ENCODE measurements at places on chromosomes 2 and 18. TPM values are rescaled to one million over a fixed set of nuclear protein-coding genes. Genes with fewer than 3 reads are reported as not detected.
A peak's percentile ranks its signal among the peaks of the same experiment; 100 is the strongest.

The ALPI gene
- not detected for total RNA-seq

DNA sequence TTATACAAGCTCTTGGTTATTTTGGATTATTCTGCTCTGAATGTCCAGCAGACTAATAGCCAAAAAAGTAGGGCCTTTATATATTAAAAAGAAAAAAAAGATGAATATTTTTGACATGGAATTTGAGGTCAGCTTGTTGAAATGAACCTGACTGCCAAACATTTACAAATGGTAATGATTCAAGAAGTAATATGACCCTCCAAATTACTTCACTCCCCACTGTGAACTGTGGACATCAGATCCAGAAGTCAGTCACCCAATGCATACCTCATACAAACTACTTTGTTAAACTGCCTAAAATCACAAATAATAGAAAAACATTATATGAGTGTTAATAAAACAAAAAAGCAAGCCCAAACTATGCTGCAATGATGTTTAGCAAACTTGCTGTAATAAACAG lies 10.0 kb downstream of the EPG5 start:
- peaks cover 45% of the 10 kb centered on the region for H3K36me3 ChIP-seq
- peak; percentile 62 for DNase-seq
- H3K27me3 ChIP-seq: no peaks in the 10 kb centered on the region
- H3K4me1 ChIP-seq: peaks cover 89% of the 10 kb centered on the region

The PDE6D gene
- 19.2 TPM for total RNA-seq

The RAB27B gene
- total RNA-seq: 99.0 TPM

DNA sequence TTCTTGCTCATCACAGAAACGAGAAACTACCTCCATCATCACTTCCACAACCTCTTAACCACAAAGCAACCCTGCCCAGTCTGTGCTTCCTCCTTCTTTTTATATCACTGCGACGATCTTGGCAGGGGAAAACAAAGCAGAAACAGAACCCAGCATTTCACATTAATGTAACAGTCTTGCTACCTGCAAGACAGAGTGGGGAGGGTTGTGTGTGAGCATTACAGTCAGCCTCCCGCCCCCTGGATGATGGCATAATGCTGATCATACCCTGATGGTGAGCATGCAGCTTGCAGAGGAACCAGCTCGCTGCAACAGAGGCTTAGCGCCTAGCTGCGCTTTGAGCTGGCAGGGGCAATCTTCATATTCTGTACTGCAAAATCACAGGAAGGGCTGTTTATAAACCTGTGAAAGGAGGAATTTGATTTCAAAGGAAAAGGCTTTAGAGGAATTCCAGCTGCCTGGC lies 376.1 kb downstream of the IRS1 start:
- no peaks in the 10 kb centered on the region for H3K27me3 ChIP-seq
- H3K36me3 ChIP-seq: no peaks in the 10 kb centered on the region
- H3K4me1 ChIP-seq: peaks cover 62% of the 10 kb centered on the region
- H3K4me3 ChIP-seq: peak overlapping the region; percentile 42
- no peak for DNase-seq

GRCh38 chr18:23861805-23862470 lies 152.6 kb upstream of the TTC39C start:
- H3K27ac ChIP-seq: peak overlapping the region; percentile 72
- DNase-seq: peak; percentile 93
- H3K4me1 ChIP-seq: peaks cover 21% of the 10 kb centered on the region
- no peak overlapping the region for H3K4me3 ChIP-seq
- no peaks in the 10 kb centered on the region for H3K36me3 ChIP-seq
- no peaks in the 10 kb centered on the region for H3K27me3 ChIP-seq

DNA sequence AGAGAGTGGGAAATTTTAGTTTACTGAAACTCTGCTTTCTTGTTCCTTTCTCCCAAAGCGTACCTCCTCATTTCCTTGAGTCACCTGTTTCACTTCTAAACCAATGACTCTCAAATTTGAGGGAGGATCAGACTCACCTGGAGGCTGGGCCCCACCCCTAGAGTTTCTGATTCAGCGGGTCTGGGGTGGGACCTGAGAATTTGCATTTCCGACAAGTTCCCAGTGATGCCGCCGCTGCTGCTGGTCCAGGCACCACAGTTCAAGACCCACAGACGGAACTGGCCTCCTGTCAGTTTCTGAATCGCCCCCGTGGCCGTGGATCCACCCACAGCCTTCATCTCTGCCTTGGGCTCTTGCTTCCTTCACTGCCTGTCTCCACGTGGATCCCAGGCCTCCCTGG lies 44.9 kb upstream of the PELI1 start:
- no peak overlapping the region for H3K4me3 ChIP-seq
- DNase-seq: no peak
- peaks cover 70% of the 10 kb centered on the region for H3K27me3 ChIP-seq
- no peaks in the 10 kb centered on the region for H3K36me3 ChIP-seq
- H3K27ac ChIP-seq: no peak overlapping the region

- H3K4me1 ChIP-seq: no peaks in the 10 kb centered on the region
- H3K27ac ChIP-seq: no peak overlapping the region
- DNase-seq: no peak
- no peak overlapping the region for H3K4me3 ChIP-seq
- H3K27me3 ChIP-seq: no peaks in the 10 kb centered on the region
- no peaks in the 10 kb centered on the region for H3K36me3 ChIP-seq
Measured at GRCh38 chr2:145985517-145985916, 1465.6 kb upstream of the ZEB2 start.

GRCh38 chr2:68736086-68736485 lies 1.5 kb downstream of the ARHGAP25 start:
- H3K27me3 ChIP-seq: peaks cover 31% of the 10 kb centered on the region
- H3K4me1 ChIP-seq: no peaks in the 10 kb centered on the region
- H3K4me3 ChIP-seq: no peak overlapping the region
- DNase-seq: no peak
- H3K36me3 ChIP-seq: no peaks in the 10 kb centered on the region
- H3K27ac ChIP-seq: no peak overlapping the region

DNA sequence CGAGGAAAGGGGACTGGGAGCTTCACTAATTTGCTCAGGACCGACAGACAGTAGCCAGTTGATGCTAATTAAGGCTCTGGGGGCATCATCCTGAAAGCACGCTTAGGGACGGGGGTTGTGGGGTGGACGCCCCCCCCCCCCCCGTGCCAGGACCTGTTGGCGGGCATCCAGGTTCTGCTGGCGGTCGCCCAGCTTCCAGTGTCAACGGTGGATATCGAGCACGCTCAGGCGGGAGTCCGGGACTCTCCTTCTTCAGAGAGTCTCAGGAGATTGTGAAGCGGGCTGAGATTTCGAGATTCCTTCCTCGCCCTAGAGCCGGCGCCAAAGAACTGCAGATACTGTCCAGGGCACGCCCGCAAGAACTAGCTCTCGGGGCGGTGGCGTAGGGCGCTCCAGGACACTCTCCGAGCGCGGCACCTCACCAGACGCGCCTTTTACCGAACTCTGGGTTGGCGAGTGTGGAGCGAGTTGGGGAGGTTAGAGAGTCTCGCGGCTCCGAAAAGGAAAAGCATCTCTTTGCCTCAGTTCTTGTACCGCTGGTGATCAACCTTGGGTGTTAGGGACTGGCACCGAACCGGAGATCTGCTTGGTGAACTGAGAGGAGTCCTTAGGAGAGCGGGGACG lies 5.6 kb downstream of the RAX start:
- H3K27me3 ChIP-seq: peaks cover 99% of the 10 kb centered on the region
- no peak overlapping the region for H3K27ac ChIP-seq
- H3K4me1 ChIP-seq: no peaks in the 10 kb centered on the region
- no peak overlapping the region for H3K4me3 ChIP-seq
- H3K36me3 ChIP-seq: no peaks in the 10 kb centered on the region

The ASB18 gene
- under 0.01 TPM for total RNA-seq

- H3K27ac ChIP-seq: no peak overlapping the region
- H3K4me3 ChIP-seq: no peak overlapping the region
- no peak for DNase-seq
Measured at GRCh38 chr2:23639406-23639982, 254.5 kb downstream of the KLHL29 start.

DNA sequence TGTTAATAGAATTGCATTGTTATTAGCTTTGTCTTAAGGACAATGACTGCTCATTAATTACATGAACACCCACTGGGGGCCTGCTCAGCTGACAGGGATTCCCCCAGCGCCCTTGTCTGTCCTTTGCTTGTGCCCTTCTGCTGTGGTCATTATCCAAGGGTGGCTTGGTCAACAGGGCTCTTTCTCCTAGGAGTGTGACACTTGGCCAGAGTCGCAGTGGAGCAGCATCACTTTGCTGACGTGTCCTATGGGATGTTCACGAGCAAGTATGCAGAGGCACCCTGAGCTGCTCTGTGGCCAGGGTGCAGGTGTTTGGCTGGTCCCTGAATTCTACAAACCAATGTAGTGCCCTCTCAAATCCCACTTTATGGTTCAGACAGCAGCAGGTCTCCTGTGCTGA lies 46.0 kb downstream of the PTGR3 start:
- no peaks in the 10 kb centered on the region for H3K36me3 ChIP-seq
- no peak overlapping the region for H3K4me3 ChIP-seq
- no peak for DNase-seq
- H3K27ac ChIP-seq: no peak overlapping the region
- peaks cover 16% of the 10 kb centered on the region for H3K27me3 ChIP-seq

The SLC40A1 gene
- 13.6 TPM for total RNA-seq

GRCh38 chr2:164114937-164115336 lies 379.1 kb upstream of the FIGN start:
- DNase-seq: no peak
- H3K4me3 ChIP-seq: no peak overlapping the region
- no peaks in the 10 kb centered on the region for H3K4me1 ChIP-seq
- no peaks in the 10 kb centered on the region for H3K36me3 ChIP-seq
- H3K27ac ChIP-seq: no peak overlapping the region

GRCh38 chr2:36526226-36526625 lies 71.7 kb downstream of the FEZ2 start:
- no peak overlapping the region for H3K4me3 ChIP-seq
- peaks cover 82% of the 10 kb centered on the region for H3K36me3 ChIP-seq
- peak overlapping the region; percentile 49 for H3K27ac ChIP-seq
- H3K27me3 ChIP-seq: no peaks in the 10 kb centered on the region

The DUSP2 gene
- total RNA-seq: 3.3 TPM

GRCh38 chr2:71711133-71711855 lies 257.9 kb downstream of the DYSF start:
- peaks cover 37% of the 10 kb centered on the region for H3K27me3 ChIP-seq
- no peak overlapping the region for H3K27ac ChIP-seq
- no peak overlapping the region for H3K4me3 ChIP-seq
- no peaks in the 10 kb centered on the region for H3K36me3 ChIP-seq

GRCh38 chr2:18585526-18585925 lies 3.8 kb downstream of the NT5C1B start:
- H3K4me1 ChIP-seq: peaks cover 16% of the 10 kb centered on the region
- H3K27ac ChIP-seq: no peak overlapping the region
- no peaks in the 10 kb centered on the region for H3K27me3 ChIP-seq

The CNTNAP5 gene
- total RNA-seq: not detected

The CFAP221 gene
- total RNA-seq: 0.36 TPM

- peak; percentile 93 for DNase-seq
- peaks cover 3% of the 10 kb centered on the region for H3K4me1 ChIP-seq
- peak overlapping the region; percentile 87 for H3K4me3 ChIP-seq
Measured at GRCh38 chr2:199461711-199462346, 4.1 kb upstream of the SATB2 start.

GRCh38 chr2:240996834-240997140 lies 1.6 kb upstream of the SNED1 start:
- no peaks in the 10 kb centered on the region for H3K27me3 ChIP-seq
- no peak overlapping the region for H3K4me3 ChIP-seq
- H3K4me1 ChIP-seq: peaks cover 18% of the 10 kb centered on the region
- H3K36me3 ChIP-seq: peaks cover 12% of the 10 kb centered on the region
- no peak overlapping the region for H3K27ac ChIP-seq
- peak; percentile 61 for DNase-seq

- no peaks in the 10 kb centered on the region for H3K36me3 ChIP-seq
- no peaks in the 10 kb centered on the region for H3K27me3 ChIP-seq
- no peak overlapping the region for H3K27ac ChIP-seq
Measured at GRCh38 chr2:28616396-28616999, 120.6 kb downstream of the PLB1 start.

GRCh38 chr2:183404392-183404791 lies 280.1 kb downstream of the NUP35 start:
- H3K36me3 ChIP-seq: no peaks in the 10 kb centered on the region
- H3K27me3 ChIP-seq: no peaks in the 10 kb centered on the region
- H3K27ac ChIP-seq: no peak overlapping the region
- DNase-seq: no peak
- no peak overlapping the region for H3K4me3 ChIP-seq

DNA sequence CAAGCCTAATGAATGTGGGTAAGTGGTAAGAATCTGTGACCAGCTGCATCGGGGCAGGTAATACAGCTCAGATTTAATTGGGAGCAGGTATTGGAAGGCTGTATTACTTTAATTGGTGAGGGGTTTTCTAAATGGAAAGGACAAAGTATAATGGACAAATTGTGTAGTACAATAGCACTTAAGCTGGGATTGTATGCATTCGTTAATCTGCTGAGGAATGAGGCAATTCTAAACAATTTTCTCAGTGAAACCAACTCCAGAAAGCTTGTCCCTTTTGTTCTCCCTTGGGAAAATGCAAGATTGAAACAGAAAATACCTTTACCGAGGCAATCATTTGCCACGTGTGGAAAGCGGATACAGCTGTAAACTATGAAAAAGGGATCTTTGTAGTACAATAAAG lies 801.6 kb upstream of the POU3F3 start:
- H3K36me3 ChIP-seq: no peaks in the 10 kb centered on the region
- DNase-seq: no peak
- no peak overlapping the region for H3K27ac ChIP-seq
- H3K27me3 ChIP-seq: no peaks in the 10 kb centered on the region
- no peaks in the 10 kb centered on the region for H3K4me1 ChIP-seq

- no peak overlapping the region for H3K27ac ChIP-seq
- no peak overlapping the region for H3K4me3 ChIP-seq
- peaks cover 28% of the 10 kb centered on the region for H3K4me1 ChIP-seq
- no peak for DNase-seq
- no peaks in the 10 kb centered on the region for H3K27me3 ChIP-seq
Measured at GRCh38 chr18:48531908-48532307, 6.9 kb upstream of the CTIF start.

- H3K4me1 ChIP-seq: peaks cover 94% of the 10 kb centered on the region
- H3K27me3 ChIP-seq: no peaks in the 10 kb centered on the region
- peak overlapping the region; percentile 93 for H3K27ac ChIP-seq
- DNase-seq: no peak
- peak overlapping the region; percentile 42 for H3K4me3 ChIP-seq
Measured at GRCh38 chr2:144507441-144508171, 12.3 kb downstream of the ZEB2 start.
